ENCODE measurements at places on chromosomes 3 and 15.

DNA sequence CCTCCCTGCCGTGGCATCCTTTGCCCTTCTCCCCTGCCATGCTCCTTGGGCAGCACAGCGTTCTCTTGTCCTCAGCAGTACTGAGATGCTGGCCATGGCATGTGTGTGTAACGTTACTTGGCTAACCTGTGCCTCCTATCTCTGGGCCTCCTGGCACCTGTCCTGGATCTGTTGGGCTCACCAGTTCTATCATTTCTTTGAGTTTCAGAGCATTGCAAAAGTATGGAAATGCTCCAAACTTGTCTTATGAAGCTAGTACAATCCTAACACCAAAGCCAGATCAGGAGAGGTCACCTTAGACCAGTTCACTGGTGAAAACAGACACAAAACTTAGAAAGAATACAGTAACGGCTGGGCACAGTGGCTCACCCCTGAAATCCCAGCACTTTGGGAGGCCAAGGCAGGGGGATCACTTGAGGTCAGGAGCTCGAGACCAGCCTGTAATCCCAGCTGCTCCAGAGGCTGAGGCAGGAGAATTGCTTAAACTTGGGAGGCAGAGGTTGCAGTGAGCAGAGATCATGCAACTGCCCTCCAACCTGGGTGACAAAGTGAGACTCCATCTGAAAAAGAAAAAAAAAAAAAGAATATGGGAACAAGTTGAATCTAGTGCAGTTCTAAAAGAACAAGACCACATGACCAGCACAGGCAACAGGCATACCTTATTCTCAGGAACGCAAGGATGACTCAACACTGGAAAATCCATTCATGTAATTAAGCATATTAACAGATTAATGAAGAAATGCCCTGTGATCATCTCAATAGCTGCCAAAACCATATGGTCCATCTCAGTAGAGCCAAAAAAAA, 62.4 kb upstream of the TRPM1 start:
- no peak for DNase-seq

DNA sequence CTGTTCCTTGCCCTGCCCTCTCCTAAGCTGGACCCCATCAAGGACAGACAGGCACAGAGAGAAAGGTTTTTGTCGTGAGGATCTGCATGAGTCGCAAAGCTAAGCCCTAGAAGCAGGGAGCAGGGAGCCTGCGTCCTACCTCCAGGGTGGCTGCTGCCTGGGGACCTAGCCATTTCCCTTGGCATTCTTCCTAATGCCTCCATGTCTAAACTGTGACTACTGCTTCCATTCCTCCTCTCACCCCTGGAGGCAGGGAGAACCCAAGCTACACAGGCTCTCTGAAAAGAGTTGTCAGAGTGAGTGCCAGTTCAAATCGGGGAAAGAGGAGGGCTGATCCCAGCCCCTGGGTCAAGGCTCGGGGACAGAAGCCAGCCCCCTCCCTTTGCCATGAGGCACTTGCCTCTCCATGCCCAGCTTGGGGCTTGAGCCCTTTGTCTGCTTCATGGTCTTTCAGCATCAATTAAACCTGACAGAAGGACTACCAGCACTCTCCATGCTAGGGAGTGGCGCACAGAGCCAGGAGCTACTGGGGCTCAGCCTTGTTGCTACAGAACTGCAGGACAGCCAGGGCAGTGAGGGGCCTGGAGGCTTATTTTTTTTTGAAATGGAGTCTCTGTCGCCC, 2.4 kb downstream of the GCHFR start:
- no peak for DNase-seq

- peak; percentile 37 for DNase-seq
Measured at GRCh38 chr3:21654662-21655061, 96.3 kb downstream of the ZNF385D start.

DNA sequence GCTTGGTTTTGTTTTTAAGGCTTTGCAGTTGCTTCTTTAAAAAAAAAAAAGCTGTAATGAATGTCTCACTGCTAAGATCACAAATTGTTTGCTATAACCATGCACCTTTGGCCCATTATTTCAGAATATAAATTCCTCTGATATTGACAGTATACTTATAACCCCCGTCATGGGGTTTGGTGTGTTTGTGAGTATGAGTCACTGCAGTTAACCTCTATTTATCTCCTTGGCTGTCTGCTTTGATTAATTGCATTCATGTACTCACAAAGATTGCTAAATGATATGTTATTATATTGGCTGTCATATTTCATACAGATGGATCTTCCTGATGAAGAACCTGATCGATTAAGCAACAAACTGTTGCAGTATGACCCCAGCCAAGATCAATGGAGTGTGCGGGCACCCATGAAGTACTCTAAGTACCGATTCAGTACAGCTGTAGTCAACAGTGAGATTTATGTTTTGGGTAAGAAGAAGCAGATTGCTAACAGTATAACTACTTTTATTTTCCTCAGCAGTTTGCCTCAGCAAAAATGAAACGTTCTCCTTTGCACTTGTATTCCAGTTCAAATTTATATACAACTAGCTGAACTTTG, 14.9 kb downstream of the KBTBD12 start:
- no peak for DNase-seq

DNA sequence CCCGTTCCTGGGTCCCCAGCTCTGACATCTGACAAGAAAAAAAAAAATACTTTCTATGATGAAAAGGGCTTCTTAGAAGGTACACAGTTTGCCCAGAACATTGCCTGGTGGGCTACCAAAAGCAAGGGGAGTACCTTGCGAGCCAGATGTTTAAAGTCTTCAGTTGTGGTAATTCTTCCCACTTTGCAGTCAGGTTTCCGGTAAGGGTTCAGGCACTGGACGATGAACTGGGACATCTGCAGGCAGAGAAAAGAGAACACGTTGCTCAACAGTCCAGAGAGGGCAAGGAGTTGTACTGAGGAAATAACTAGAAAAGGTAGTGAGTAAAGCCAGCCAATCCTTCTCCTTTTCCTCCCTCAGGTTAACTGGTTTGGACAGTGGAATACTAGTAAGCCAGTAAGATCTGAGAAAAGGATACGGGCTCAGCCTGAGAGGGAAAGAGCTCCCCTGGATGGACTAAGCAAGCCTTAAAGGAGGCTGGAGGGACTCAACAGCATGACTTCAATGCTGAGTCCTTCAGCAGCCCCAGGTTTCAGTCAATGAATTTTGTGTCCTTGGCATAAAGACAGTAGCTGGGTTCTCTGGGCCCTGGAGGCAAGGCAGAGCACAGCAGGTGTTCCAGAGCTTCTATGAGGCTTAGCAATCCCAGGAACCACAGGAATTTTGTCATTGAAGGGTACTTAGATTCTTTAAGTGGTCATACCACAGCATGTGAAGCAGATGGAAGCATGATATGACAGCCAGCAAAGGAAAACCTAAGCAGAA, 38.2 kb downstream of the NBEAL2 start:
- DNase-seq = no peak

GRCh38 chr3:38606561-38606960, 42.9 kb downstream of the SCN5A start:
- DNase-seq = no peak

DNA sequence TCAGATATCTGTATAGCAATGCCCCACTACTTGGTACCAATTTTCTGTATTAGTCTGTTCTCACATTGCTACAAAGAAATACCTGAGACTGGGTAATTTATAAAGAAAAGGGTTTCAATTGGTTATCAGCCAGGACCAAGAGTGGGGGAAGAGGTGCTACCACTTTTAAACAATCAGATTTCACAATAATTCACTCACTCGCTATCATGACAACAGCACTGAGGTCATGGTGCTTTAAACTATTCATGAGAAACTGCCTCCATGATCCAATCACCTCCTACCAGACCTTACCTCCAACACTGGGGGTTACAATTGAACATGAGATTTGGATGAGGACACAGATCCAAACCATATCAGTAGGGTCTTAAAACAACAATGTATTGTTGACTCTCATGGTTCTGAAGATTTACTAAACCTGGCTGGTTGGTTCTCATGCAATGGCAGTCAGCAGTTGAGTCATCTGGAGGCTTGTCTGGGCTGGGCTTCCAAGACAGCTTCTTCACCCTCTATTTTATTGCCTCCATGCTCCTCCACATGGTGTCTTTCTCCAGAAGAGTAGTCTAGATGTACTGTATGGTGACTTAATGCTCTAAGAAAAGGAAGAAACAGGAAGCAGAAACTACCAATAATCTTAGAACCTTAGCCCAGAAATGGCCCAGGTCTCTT, 21.2 kb upstream of the TM4SF4 start:
- DNase-seq = no peak

- no peak for DNase-seq
Measured at GRCh38 chr3:59017617-59017984, 32.2 kb downstream of the CFAP20DC start.

DNA sequence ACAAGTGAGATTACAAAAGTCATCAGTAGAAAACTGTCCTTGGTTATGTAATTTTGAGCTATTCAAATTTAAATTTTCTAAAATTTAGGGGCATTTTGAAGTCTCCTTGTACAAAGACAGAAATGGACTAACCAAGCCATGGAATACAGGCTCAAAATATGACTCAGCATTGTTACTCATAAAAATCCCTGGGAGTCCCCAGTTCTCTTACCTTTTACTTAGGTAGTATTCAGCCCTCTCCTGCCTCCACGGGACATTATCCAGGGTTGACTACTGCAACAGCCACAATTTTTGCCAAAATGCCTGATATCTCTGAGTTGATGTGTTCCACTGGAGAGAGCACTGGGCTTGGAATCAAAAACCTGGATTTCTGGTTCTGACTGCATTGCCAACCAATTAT, 25.0 kb downstream of the CLDN18 start:
- DNase-seq = no peak

GRCh38 chr3:137514853-137515252, 249.3 kb upstream of the SOX14 start:
- DNase-seq = no peak

GRCh38 chr15:60017538-60018520, 13.7 kb downstream of the FOXB1 start:
- DNase-seq = no peak
